ENCODE measurements at places on chromosomes 1 and 21.

GRCh38 chr1:1360506-1361169 is 2.3 kb upstream of the MXRA8 start:
- DNase-seq: peak; percentile 87

DNA sequence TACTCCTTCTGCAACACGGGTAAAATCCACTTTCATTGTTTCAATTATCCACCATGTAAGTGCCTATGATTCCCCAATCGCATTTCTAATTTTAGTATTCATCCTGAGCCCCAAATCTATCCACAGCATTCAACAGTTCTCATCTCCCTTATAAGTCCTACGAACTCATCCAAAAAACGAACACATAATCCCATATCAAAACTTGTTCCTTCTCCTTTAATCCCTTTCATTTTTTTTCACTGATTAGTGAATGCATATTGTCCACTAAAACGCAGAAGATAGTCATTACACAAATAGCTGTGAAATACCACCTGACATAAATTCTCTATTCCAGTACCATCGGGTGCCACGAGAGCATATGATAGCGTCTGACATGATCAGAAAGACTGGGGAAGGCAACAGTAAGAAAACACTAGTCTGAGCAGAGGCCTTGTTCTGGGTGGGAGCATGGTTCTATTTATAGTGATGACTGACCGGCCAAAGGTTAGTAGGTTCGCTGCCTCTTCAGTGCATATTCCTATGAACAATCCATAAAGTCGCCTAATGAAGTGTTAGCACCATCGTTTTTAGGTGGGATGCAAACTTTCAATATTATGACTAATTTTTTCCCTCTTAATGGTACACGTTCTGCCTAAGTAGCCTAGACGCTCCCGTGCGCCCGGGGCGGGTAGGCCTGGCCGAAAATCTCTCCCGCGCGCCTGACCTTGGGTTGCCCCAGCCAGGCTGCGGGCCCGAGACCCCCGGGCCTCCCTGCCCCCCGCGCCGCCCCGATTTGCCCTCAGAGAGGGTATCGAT is 648 bp downstream of the ATP5PF start:
- DNase-seq: no peak

DNA sequence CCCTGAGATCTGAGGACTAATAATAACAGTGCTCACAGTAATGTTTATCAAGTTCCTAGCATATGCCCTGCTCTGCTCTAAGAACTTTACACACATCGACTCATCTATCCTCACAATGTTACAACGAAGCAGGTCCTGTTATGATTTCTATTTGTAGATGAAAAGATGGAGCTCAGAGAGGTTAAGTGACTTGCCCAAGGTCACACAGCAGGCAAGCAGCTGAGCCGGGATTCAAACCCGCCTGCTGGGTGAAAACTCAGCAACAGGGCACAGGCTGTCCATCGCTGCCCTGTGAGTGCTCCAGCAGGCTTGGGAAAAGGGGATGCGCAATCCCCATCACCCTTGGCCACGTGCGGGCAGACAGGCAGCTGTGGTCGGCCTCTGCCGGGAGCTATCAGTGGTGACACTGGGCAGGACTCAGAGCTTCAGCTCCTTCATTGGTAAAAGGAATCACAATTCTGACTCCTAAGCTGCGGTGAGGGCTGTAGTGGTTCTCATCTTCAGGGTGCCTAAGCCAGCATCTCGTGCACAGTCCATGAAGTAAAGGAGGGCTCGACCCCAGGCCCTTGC is 173.3 kb upstream of the KLHDC7A start:
- DNase-seq: no peak

DNA sequence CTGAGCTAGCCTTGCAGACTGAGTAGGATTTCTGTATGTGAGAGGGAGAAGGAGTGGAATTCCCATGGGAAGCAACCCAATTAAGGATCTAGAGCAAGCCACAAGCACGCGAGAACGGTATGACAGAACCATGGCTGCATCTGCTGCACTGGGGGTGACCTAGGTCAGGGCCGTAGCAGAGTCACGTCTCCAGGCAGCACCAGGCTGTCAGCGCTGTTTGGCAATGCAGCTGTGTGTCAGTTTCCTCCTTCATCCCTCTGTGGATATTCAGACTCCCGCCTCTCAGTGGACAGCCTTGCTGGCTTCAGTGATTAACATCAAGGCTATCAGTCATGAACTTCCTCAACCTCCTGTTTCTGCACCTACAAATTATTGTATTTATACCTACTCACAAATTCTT is 118.1 kb upstream of the PPP2R5A start:
- DNase-seq: no peak

- no peak for DNase-seq
These were observed 17.9 kb downstream of the KIF14 start for GRCh38 chr1:200602632-200603031.

DNA sequence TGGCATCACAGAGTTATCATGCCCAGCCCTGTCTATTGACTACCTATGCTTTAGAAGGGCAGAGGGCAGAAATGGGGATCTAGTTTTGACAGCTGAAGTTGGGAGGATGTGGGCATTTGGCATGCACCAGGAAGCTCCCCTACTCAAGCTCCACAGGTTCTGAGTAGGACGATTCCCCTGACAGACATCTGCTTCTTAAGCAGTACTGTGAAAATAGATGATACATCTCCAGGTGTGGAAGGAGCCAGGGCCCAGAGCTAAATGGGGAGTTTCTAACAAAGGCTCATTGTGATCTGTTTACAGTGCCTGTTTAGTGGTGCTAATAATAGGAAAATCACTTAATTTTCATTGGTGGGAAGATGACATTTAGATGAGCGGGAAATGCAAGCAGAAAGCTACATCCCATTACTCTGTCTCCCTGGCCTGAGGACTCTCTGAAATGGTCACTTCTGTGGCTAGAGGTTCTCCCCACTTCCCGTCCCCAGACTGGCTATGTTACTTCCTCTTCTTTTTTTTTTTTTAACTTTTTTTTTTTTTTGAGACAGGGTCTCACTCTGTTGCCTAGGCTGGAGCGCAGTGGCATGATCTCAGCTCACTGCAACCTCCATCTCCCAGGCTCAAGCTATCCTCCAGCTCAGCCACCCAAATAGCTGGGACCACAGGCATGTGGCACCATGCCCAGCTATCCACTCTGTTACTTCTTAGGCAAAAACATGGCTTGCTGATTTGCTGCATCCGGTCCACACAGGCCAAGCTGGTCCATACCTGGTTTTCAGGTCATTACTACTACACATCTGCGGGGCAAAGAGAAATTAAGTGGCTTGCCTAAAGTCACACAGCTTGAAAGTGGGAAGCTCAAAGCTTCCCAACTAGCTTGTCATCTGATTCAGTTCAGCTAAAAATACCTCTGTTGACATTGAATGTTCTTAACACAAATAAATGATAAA is 23.2 kb upstream of the CNIH3 start:
- peak; percentile 58 for DNase-seq

DNA sequence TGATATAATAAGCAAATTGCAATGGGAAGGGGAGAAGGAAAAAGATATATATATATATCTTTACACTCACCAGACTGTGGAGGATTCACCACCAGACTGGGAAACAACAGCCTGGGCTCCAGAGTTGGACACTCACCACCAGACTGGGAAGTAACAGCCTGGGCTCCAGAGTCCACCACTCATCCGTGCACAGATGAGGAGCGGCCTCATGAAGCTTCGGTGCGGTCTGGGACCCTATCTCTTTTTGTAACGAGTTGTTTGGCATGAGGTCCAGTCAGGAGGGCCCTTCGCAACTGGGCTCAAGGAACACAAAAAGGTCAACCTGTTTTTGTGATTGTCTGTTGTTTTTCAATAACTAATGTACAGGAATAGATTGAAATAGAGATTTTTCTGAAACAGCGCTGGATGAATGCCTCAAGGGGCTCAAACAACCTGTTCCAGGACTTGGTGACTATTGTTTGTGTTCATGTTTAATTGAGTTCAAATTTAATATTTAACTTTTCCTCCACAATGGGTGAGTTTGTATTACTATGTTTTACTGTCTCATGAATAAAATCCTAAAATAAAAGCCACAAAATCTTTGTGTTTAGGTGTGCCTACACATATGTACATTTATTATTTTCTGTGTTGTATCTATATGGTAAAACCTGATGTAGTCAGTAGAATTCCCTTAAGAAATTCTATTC is 40.1 kb downstream of the S100A10 start:
- no peak for DNase-seq

- DNase-seq: no peak
These were observed 49.6 kb downstream of the TBX19 start for GRCh38 chr1:168330285-168330684.

DNA sequence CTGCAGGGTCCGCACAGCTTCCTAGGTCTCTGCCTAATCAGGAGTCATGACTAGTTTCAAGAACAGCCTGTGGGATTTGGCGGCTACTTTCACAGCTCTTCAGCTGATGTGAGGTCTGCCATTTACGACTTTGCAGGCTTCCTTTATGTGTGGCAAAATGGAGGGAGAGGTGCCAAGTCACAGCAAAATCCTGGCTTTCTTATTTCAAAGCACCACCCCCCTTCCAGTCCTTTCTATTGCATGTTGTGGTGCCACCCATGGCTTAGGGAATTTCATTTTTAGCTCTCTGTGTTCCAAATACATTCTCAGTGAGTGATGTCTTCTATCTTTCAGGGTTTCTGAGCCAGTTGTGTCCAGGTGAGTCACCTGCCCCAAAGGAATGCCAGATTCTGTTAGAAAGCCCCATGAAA is 75.1 kb upstream of the WLS start:
- DNase-seq: no peak

GRCh38 chr1:158100498-158100897 is 80.2 kb upstream of the CD1D start:
- DNase-seq: no peak

DNA sequence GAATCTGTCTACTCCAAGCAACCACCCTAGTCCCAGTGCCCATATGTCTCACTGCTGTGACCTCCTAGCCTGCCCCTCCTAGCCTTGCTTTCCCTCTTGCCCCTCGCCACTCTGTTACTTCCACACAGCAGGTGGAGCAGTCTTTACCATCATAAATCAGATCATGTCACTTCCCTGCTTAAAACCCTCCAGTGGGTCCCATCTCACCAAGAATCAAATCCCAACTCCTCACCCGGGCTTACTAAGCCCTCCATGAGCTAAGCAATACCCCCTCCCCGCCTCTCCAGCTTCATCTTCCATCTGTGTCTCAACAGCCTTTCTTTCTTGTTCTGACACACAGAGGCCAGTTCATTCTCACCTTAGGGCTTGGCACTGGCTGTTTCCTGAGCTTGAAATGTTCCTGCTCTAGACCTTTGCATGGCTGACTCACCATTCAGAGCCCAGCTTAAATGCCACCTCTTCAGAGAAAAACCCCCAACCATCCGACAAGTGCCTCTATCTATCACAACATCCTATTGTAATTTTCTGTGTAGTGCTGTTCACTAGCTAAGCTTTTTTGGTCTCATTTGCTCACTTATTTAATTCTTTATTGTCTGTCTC is 22.3 kb downstream of the KNCN start:
- DNase-seq: no peak
